ENCODE measurements at places on chromosomes 1 and 21. TPM values are rescaled to one million over a fixed set of nuclear protein-coding genes. Genes with fewer than 3 reads are reported as not detected.
A peak's percentile ranks its signal among the peaks of the same experiment; 100 is the strongest.

GRCh38 chr1:46558141-46558963 lies 6.9 kb upstream of the KNCN start:
- no peak for DNase-seq

- DNase-seq: no peak
Observed at GRCh38 chr1:203185061-203185461, 1.4 kb downstream of the CHI3L1 start.

Gene ADGRL2
- 21.4 TPM for total RNA-seq

DNA sequence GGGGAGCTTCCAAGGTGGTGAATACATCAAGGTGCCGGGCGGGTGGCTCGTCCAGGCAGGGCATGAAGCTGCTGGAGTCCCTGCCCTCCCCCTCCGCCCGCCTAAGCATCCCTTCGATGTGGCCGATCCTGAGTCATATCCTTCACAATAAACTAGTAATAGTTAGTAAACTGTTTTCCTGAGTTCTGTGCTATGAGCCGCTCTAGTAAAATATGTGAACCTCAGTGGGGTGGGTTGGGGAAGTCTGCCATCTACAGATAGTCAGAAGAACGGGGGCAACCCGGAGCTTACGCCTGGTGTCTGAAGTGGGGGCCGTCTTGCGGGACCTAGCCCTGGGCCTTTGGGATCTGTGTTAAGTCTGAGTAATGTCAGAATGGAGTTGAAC lies 21.6 kb downstream of the C2CD2 start:
- no peak for DNase-seq

DNA sequence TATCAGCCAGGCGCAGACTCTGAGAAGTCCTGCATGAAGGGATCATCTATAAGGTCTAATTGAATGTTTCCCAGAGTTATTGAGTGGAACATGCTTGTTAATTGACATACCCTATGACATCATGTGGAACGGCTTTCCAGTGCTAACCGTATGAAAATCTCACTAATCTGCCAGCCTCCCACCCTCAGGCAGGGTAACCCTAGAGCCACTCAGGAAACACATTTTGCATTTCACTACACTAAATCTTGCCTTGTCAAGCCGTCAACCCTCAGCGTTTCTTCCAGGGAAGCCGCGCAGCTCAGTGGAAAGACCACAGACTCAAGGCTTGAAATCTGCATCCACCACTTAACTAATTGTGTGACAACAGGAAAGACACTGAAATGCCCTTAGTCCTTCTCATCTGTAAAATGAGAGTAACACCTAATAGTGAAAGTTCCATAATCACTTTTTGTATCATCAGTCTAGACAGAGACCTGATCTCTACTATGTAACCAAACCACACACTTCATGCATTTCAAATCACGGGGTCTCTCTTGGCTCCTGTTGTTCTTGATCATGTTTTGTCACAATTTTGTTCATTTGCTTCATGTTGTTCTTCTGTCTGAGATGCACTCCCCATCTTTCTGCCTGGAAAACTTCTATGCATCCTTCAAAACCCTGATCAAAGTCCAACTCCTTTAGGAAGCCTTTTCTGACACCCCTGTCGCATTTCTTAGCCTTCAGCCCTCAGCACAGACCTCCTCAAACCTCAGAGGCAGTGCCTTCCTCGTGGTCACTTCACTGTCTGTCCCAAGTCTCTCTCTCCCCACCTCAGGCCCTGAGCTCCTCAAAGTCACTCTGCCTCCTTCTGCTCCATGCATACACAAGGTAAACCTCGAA lies 246.5 kb downstream of the TOMM20 start:
- no peak for DNase-seq

Gene KMO
- total RNA-seq: 4.6 TPM

Gene BACE2
- 37.3 TPM for total RNA-seq

GRCh38 chr1:246781212-246781611 lies 57.0 kb downstream of the SCCPDH start:
- no peak for DNase-seq

Gene BCAN
- 9.1 TPM for total RNA-seq

DNA sequence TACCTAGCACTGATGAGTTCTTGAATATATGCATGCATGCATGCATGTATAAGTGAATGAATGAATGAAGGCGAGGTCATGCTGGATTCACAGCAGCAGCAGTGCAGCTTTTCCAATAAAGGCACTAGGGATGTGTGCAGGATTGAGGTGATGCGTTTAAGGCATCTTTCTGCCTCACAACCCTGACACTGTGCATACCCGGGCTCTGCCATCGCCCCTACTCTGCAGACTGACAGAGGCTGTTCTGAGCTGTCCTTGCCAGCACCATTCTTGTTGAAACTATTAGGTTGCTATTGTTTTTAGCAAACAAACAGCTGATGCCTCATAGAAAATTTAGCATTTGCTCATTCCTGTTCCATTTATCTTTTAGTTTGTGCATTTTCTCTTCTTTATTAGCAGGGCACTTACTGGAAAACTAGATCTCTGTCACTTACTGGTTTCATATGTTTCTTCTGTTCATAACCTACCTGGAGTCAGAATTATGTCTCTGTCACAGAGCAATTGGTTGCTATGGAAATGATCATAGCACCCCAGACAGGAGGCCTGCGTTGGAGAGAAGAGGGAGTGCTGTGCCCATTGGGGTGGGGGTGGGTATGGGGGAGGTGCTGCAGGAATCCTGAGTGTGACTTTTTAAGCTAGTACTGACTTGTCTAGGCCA lies 79.0 kb downstream of the CD58 start:
- DNase-seq: no peak

DNA sequence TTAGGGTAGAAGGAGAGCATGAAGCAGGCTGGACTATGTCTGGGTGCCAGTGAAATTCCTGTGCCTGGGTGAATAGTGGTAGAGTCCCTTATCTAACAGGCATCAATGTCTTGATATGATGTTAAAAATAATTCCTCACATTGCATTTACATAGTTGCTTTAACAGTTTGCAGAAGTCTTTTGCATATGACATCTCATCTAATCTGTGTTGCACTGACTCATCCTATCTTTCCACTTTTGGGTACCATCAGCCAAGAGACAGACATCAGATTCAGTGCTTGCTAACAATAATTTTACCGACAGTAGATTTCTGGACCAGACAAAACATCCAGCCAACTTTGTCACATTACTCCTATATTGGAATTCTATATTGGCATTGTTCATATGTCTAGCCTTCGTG lies 92.5 kb downstream of the WDR64 start:
- peak; percentile 5 for DNase-seq

Gene S100A7A
- total RNA-seq: 2.9 TPM

- DNase-seq: peak; percentile 17
Observed at GRCh38 chr1:119409731-119410130, 5.2 kb upstream of the HSD3B2 start.

GRCh38 chr1:167794043-167794442 lies 72.3 kb downstream of the MPZL1 start:
- no peak for DNase-seq

DNA sequence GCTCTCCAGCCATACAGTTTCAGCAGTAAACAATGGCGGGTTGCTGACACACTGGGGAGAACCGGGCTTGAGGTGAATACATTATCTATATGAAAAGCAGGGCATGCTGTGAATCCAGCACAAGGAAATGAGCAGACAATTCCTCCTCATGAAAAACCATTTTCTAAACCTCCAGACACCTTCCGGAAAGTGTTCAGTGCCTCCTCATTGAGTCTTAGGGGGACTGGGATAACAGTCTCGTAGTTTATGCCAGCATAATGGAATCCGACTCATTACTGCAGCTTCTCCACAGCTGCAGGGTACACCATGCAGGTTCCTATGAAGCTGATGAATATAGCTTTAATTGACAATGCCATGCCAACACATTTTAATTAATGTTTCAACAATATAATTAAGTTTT lies 284.1 kb downstream of the BACH1 start:
- no peak for DNase-seq

DNA sequence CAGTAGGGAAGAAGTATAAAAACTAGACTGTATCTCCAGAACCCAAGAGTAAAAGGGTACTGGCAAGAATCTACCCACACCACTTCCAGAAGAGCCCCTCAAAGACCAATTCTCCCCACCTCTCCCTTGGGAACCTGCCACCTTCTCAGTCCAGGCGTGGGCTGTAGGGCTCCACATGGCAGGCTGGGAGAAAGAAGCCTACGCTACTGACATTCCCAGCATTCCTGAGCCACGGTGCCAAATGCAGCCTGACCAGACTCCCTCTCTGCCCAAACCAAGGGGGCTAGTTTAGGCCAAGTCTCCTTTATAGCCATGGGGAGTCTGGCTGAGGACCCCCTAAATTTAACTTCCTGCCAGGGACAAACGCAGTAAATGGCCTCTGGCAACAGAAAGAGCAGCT lies 2.0 kb downstream of the UBE2Q1 start:
- DNase-seq: no peak

GRCh38 chr1:56429288-56429687 lies 150.1 kb downstream of the PLPP3 start:
- DNase-seq: no peak

Gene NUF2
- total RNA-seq: 0.96 TPM

DNA sequence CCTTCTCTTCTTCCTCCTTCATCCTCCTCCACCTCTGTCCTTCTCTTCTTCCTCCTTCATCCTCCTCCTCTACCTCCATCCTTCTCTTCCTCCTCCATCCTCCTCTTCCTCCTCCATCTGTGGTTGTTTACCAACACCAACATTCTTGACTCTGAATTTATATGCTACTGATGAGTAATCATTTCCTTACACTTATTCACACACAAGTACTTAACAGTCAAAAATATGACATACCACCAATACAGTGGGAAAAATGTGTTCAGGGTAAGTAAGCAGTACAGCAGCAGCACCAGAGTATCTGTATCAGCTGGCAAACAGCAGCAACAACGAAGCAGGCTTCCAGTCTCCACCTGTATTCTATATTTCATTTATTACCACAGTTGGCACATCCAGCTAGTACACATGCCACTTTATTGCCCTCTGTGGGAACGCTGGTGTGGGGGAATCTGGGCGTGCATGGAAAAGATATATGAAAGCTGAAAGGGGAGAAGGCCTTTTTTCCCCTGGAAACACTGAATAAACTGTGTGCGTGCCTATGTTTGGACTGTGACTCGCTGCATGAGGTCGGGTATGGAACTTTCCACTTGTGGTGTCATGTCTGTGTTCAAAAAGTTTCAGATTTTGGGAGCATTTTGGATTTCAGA lies 16.0 kb downstream of the ADSS2 start:
- DNase-seq: no peak

Gene MANEAL
- 1.7 TPM for total RNA-seq

- DNase-seq: no peak
Observed at GRCh38 chr1:54777011-54777410, 12.7 kb upstream of the PARS2 start.

Gene GPA33
- 0.72 TPM for total RNA-seq

Gene RCAN1
- 90.5 TPM for total RNA-seq

GRCh38 chr1:32868085-32868484 lies 2.6 kb downstream of the FNDC5 start:
- no peak for DNase-seq

DNA sequence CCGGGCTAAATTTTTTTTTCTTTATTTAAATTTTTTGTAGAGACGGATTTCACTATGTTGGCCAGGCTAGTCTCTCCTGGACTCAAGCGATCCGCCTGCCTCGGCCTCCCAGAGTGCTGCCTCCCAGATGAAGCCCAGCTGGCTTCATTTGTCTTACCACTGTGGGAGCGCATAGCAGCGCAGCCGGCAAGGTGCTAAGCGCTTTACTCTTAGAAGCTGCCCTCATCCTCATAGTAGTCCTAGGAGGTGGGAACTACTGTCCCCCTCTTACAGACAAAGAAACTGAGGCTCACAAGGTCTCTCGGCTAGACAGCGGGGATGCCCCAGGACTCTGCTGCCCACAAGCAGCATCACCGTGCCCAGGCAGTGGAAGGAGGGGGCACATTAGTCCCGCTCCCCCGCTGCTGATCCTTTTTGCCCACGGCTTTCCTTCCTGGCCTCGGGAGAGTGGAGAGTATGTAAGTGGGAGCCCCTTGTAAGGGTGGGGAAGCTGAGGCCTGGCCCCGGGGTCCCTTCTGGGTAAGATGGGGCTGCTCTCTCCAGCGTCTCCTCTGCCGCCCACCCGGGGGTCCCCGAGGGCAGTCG lies 726 bp downstream of the TMEM54 start:
- no peak for DNase-seq

- no peak for DNase-seq
Observed at GRCh38 chr21:42199868-42200463, 19.0 kb upstream of the ABCG1 start.

Gene RAD54L
- not detected for total RNA-seq

- DNase-seq: no peak
Observed at GRCh38 chr1:54774820-54775498, 10.6 kb upstream of the PARS2 start.

Gene CD34
- total RNA-seq: 2.4 TPM

DNA sequence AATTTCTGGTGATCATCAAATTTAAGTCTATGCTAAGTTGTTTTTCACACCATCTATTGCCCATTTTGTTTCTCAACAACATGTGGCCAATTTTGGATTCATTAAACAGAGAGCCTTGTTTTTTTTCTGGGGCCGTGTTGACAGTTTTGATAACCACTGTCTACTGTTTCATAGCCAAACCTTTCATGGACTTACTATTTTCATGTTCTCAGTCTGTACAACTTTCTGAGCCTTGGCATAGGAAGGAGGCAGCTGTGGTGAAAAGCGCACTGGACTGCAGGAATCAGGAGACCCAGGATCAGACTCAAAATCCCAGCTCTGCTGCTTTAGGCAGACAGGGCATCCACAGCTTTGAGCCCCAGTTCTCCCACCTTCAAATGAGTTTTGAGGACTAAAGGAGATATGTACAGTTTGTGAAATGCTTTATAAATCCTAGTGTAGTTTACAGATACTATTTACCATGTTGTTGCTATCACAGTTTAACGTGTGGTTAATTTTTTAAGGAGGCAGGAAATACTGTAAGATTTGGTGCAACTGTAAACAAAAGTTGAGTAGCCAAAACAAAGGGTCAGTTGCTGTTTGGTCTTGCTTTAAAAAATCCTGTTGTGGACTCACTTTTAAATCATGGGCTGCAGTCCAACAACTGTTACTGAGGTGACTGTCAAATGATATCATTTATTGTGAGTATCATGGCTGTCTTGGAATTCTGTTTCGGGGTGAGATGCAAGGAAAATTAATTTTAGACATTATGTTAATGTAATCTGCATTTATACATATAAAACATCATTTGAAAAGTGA lies 2.9 kb downstream of the MACO1 start:
- DNase-seq: peak; percentile 22

Data from umbilical cord (tissue), 2 donors.